ENCODE measurements at places on chromosomes 16 and 17.

DNA sequence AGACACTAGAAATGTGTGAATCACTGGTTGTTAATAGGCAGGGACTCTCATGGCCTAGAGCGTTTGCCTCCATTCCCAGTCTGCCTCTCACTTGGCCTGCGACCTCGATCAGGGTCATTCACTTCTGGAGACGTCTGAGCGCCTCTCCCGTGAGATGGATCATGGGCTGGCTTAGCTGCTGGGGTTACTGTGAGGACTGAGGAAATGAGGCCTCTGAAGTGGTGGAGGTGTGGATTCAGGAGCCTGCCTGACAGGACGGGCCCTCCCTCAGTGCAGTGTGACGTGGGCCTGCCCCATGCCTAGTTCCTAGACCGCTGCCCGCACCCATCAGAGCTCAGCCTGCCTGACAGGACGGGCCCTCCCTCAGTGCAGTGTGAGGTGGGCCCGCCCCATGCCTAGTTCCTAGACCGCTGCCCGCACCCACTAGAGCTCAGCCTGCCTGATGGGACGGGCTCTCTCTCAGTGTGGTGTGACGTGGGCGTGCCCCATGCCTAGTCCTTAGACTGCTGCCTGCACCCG is 61.9 kb downstream of the BANP start:
- H3K36me3 ChIP-seq, result peaks cover 20% of the 10 kb centered on the region
- no peak overlapping the region for H3K4me3 ChIP-seq
- no peaks in the 10 kb centered on the region for H3K27me3 ChIP-seq
- H3K27ac ChIP-seq, result no peak overlapping the region
- H3K4me1 ChIP-seq, result no peaks in the 10 kb centered on the region

DNA sequence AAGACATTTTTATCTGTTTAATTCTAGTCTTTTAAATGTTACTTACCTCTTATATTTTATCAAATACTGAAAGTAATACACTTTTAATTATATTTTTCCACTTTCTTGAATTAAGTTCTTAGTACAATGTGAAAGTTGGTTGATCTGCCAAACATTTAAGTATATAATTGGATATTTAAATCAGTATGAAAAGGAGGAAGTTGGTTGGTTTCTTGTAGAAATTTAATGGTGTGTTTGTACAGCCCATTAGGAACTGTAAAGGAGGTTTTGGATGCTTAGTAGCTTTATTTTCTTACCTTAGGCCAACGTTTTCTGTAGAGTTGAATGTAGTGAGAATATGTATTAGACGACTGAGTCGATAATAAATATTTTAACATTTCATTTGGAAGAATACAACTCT is 5.4 kb downstream of the NFATC3 start:
- H3K4me3 ChIP-seq, result peak overlapping the region; percentile 83
- peaks cover 29% of the 10 kb centered on the region for H3K36me3 ChIP-seq
- H3K27me3 ChIP-seq, result no peaks in the 10 kb centered on the region
- no peak for DNase-seq

DNA sequence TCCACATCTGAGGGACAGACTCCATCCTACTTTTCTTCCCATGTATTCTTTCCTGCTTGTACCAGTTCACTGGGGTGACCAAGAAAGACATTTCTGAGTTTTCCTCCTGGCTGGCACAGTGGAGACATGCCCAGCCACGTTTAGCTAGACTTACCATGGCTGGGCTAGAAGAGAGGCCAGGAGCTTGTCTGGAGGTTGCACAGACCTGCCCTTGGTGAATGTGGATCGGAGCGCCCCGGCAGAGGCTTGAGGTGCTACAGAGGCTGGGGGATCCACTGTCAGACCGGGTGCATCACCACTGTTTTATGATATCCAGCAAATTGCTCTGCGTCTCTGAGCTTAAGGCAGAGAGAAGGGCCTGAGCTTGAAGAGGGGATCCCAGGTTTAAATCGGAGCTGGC is 3.5 kb downstream of the IL4R start:
- H3K27me3 ChIP-seq, result no peaks in the 10 kb centered on the region
- H3K27ac ChIP-seq, result peak overlapping the region; percentile 98
- peaks cover 57% of the 10 kb centered on the region for H3K4me1 ChIP-seq
- H3K4me3 ChIP-seq, result peak overlapping the region; percentile 100

- H3K4me3 ChIP-seq, result no peak overlapping the region
- H3K27ac ChIP-seq, result no peak overlapping the region
- H3K36me3 ChIP-seq, result no peaks in the 10 kb centered on the region
- H3K27me3 ChIP-seq, result no peaks in the 10 kb centered on the region
- no peaks in the 10 kb centered on the region for H3K4me1 ChIP-seq
Measured at GRCh38 chr16:9946022-9946720, 236.1 kb downstream of the GRIN2A start.

- no peak overlapping the region for H3K27ac ChIP-seq
- peak; percentile 40 for DNase-seq
- H3K27me3 ChIP-seq, result peaks cover 26% of the 10 kb centered on the region
- peaks cover 2% of the 10 kb centered on the region for H3K4me1 ChIP-seq
- no peak overlapping the region for H3K4me3 ChIP-seq
- H3K36me3 ChIP-seq, result no peaks in the 10 kb centered on the region
Measured at GRCh38 chr17:55717898-55718735, 4.5 kb downstream of the TMEM100 start.

- no peaks in the 10 kb centered on the region for H3K36me3 ChIP-seq
- H3K27me3 ChIP-seq, result peaks cover 82% of the 10 kb centered on the region
- no peaks in the 10 kb centered on the region for H3K4me1 ChIP-seq
- H3K4me3 ChIP-seq, result no peak overlapping the region
Measured at GRCh38 chr17:38571833-38572668, 33.7 kb downstream of the SRCIN1 start.

DNA sequence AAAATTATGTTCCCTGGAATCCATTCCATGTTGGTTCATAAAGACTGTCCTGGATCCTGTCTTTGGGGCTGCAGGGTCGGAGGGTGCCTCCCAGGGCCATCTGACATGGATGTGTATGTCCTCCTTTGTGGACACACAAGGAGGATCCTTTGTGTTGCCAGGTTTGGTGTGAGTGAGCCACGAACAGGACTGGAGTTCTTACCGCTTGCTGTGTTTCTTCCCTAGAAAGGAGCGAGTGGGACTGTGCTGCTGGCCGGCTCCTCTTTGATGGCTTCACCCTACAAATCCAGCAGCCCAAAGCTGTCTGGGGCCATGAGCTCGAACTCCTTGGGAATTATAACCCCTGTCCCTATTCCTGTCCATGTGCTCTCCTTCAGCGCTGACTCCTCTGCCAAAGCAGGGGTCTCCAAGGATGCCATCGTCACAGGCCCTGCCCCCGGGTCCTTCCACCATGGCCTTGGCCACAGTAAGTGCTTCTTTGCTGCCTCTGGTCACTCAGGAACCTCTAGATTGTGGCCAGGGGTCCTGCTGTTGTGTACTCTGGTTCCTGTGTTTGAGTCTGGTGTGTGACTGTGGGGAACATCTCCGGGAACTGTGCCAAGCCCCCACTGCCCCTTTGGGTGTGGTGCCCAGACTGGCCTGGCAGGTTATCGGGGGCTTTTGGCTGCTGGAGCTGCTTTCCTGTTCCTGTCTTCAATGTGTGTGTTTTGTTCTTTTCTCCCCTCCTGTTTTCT is 29.5 kb downstream of the UBN1 start:
- peaks cover 58% of the 10 kb centered on the region for H3K36me3 ChIP-seq
- no peaks in the 10 kb centered on the region for H3K4me1 ChIP-seq
- H3K27me3 ChIP-seq, result no peaks in the 10 kb centered on the region
- DNase-seq, result no peak
- no peak overlapping the region for H3K27ac ChIP-seq
- no peak overlapping the region for H3K4me3 ChIP-seq

GRCh38 chr17:14458724-14459123 is 157.8 kb downstream of the HS3ST3B1 start:
- no peak for DNase-seq
- peaks cover 2% of the 10 kb centered on the region for H3K27me3 ChIP-seq
- H3K36me3 ChIP-seq, result no peaks in the 10 kb centered on the region
- H3K4me1 ChIP-seq, result no peaks in the 10 kb centered on the region

DNA sequence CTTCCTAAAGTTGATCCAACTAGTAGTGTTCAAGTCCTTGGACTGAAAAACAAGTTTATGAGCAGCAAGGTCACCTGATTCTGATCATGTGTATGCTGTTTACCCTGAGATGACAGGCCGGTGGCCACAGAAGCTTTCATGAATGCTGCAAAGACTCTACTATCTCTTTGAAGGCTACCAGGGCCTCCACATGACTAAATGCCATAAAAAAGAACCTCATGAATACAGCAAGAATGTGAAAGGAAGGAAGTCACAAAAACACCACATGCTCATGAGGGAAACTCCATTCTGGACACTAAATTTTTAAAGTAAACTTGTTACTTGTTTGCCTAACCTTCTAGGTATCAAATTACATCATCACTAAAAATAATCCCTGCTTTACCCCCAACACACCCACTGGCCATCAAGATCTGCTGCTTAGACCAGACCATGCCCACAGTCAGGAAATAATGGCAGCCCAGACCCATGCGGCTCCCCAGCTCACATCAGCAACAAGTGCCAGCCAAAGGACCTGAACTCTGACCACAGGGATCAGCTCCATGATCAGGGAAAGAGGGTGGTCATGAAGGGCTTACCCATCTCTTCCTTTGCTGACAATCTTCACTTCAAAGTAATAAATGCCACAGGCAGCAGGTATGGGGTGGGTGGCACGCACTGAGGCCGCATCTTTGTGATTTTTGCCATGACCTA is 1.4 kb downstream of the RANBP10 start:
- H3K4me1 ChIP-seq, result peaks cover 44% of the 10 kb centered on the region
- peak overlapping the region; percentile 24 for H3K27ac ChIP-seq
- H3K36me3 ChIP-seq, result peaks cover 46% of the 10 kb centered on the region
- H3K27me3 ChIP-seq, result no peaks in the 10 kb centered on the region
- peak overlapping the region; percentile 95 for H3K4me3 ChIP-seq
- no peak for DNase-seq

GRCh38 chr17:17784657-17785267 is 52.0 kb downstream of the SREBF1 start:
- H3K27ac ChIP-seq, result no peak overlapping the region
- H3K36me3 ChIP-seq, result no peaks in the 10 kb centered on the region
- H3K4me3 ChIP-seq, result no peak overlapping the region
- H3K4me1 ChIP-seq, result peaks cover 6% of the 10 kb centered on the region
- peaks cover 21% of the 10 kb centered on the region for H3K27me3 ChIP-seq
- no peak for DNase-seq

GRCh38 chr16:2046893-2047329 is 723 bp downstream of the NTHL1 start:
- H3K27me3 ChIP-seq, result no peaks in the 10 kb centered on the region
- H3K4me3 ChIP-seq, result peak overlapping the region; percentile 94
- H3K27ac ChIP-seq, result peak overlapping the region; percentile 71
- peaks cover 11% of the 10 kb centered on the region for H3K36me3 ChIP-seq

DNA sequence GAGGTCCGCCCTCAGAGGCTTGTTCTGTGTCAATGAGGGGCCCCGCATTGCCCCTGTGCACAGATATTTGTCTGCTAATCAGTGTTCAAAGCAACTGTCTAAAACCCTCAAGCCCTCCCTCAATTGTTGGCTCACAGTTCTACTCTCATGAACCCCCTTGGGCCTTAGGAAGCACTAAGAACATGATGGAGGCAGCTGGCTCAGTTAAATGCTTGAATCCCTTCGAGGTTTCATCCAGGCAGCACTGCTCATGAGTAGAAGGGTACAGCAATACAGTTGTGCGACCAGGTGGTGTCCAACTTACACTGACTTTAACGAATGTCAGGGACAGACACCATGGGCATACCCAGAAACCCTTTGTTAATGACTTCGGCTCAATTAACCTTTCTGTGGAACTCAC is 89.2 kb upstream of the WSCD1 start:
- no peak for DNase-seq
- no peaks in the 10 kb centered on the region for H3K27me3 ChIP-seq
- no peak overlapping the region for H3K4me3 ChIP-seq
- no peaks in the 10 kb centered on the region for H3K36me3 ChIP-seq

DNA sequence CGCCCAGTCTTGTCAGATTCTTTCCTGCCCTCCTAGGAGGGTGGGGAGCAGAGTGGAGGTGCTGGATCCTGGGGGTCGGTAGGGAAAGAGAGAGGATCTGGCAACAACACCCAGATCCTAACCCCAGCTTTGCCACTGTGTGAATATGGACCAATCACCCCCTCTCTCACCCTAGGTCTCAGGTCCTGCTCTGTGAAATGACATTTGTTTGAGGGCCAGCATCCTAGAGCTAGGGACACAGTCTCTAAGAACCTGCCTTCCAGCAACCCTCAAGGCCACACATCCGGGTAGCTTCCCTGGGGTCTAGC is 28.4 kb upstream of the MAP3K14 start:
- H3K4me1 ChIP-seq, result no peaks in the 10 kb centered on the region
- H3K27ac ChIP-seq, result no peak overlapping the region
- H3K36me3 ChIP-seq, result no peaks in the 10 kb centered on the region
- H3K27me3 ChIP-seq, result peaks cover 8% of the 10 kb centered on the region

DNA sequence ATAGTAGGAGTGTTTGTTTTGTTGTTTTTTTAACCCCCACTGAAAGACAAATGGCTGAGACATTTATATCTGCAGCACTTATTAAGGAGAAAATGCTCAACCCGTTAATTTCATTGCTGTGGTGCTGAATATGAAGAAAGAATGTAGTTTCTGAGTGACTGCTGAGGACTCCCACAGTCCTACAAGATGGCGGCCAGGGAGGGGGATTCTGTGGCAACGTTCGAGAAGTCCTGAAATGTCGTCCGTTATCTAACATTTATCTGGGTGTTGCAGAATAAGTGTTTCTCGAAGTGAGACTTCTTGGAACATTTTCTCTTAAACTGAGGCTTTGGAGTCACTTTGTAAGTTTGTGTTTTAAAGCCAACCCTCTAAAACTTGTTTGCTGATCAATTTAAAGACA is 530.4 kb downstream of the XYLT1 start:
- no peak overlapping the region for H3K27ac ChIP-seq
- H3K27me3 ChIP-seq, result peaks cover 14% of the 10 kb centered on the region
- no peak overlapping the region for H3K4me3 ChIP-seq
- H3K4me1 ChIP-seq, result no peaks in the 10 kb centered on the region
- no peaks in the 10 kb centered on the region for H3K36me3 ChIP-seq

- H3K27ac ChIP-seq, result no peak overlapping the region
- no peaks in the 10 kb centered on the region for H3K36me3 ChIP-seq
- no peak overlapping the region for H3K4me3 ChIP-seq
- no peaks in the 10 kb centered on the region for H3K4me1 ChIP-seq
- H3K27me3 ChIP-seq, result peaks cover 5% of the 10 kb centered on the region
Measured at GRCh38 chr16:74230126-74230525, 66.5 kb upstream of the PSMD7 start.

DNA sequence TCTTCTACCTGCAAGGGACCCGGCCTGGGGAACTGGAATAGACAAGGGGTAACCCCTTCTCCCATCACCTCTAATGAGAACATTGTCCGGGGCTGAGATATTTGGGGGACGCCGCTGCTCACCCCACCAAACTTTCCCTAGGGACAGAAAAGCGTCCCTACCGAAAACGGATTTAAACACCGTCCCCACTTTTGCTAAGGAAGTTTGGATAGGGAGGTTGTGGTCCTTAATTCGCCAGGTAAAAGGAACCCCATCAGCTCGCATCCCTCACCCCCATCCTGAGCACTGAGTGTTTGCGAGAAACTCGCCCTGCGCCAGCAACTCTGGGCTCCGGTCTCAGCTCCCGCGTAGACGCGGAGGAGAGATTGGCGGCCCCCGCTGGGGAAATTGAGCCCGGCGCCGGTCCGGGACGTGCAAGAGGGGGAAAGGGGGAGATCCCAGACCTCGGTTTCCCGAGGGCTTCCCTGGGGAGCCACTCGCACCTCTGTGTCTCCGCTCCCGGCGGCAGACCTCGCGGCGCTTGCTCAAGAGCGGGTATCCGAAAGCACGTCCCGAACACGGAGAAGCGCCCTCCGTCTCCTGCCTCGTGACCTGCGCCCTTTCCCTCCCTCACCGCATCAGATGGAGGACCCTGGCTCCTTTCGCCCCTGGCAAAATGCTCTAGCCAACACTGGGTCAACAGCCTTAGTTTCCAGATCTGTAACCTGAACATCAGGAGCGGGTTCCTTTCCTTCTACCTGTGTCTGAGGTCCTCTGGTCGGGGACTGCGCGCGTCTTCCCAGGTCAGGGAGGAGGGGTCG is 3.1 kb upstream of the SOX9 start:
- no peak for DNase-seq
- H3K36me3 ChIP-seq, result no peaks in the 10 kb centered on the region
- no peak overlapping the region for H3K4me3 ChIP-seq
- H3K27me3 ChIP-seq, result peaks cover 59% of the 10 kb centered on the region
- no peaks in the 10 kb centered on the region for H3K4me1 ChIP-seq
- H3K27ac ChIP-seq, result no peak overlapping the region

Data from activated T-helper 2 cell treated with anti-CD3 and anti-CD28 coated beads, Interferon-gamma antibody, Interleukin-2, Interleukin-4, amounts not matched to agents 10 μg/mL and 5 μg/mL and 100 μg/mL, durations not matched to agents 14 hours and 24 hours and 36 hours (primary cell).